Activated CD8-positive, alpha-beta memory T cell treated with anti-CD3 and anti-CD28 coated beads, Interleukin-2, amount 50 U/mL, for 48 hours (primary cell): ENCODE measurements at places on chromosomes 4 and X.

GRCh38 chr4:60201052-60201673 is 999.0 kb upstream of the ADGRL3 start:
- DNase-seq: peak; percentile 56

- DNase-seq: no peak
These were observed 144.1 kb downstream of the SOWAHB start for GRCh38 chr4:76753814-76754213.

DNA sequence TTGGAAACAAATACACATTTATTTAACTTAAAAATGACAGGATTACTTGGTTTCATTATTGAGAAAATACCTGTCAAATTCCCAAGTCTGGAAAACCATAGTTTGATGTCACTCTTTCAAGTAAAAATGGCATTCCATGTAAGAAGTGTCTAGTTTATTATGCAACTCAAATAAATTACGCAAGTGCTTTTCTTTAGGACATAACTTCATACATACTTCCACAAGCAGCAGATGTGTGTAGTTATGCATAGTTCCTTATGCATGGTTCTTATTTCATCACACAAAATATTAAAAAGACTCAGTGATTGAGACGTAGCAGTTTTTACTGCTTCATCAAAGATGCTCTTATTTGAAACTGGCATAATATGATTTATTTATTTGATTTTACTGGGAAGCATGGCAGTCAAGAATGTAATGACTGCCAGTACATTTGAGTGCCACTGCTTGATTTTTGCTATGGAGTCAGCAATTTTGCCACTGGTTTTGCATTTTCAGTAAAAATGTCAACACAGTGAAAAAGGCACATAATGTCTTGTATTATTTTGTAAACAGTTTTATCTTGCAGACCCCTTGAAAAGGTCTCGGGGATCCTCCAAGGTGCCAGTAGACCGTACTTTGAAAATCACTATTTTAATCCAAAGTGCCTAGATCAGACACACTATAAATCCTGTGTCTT is 62.1 kb downstream of the CLCN3 start:
- no peak for DNase-seq

DNA sequence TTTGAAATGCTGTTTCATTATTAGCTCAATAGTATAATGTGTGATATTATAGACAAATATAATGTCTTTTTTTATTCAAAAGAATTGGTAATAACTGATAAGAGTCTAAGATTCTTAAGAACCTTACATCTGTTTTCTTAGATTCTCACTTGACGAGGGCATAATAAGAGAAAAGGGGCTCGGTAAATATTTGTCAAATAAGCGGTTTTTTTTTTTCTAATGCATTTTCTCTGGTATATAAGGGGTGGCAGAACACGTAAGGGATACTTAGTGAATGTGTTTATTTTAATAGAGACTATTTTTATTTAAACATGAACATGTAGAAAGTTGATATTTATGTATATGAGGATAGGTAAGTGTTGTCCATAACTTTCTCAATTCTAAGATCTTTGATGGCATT is 200.6 kb downstream of the RAPGEF2 start:
- no peak for DNase-seq

- DNase-seq: no peak
These were observed 695 bp downstream of the SHROOM3 start for GRCh38 chr4:76435528-76436319.

DNA sequence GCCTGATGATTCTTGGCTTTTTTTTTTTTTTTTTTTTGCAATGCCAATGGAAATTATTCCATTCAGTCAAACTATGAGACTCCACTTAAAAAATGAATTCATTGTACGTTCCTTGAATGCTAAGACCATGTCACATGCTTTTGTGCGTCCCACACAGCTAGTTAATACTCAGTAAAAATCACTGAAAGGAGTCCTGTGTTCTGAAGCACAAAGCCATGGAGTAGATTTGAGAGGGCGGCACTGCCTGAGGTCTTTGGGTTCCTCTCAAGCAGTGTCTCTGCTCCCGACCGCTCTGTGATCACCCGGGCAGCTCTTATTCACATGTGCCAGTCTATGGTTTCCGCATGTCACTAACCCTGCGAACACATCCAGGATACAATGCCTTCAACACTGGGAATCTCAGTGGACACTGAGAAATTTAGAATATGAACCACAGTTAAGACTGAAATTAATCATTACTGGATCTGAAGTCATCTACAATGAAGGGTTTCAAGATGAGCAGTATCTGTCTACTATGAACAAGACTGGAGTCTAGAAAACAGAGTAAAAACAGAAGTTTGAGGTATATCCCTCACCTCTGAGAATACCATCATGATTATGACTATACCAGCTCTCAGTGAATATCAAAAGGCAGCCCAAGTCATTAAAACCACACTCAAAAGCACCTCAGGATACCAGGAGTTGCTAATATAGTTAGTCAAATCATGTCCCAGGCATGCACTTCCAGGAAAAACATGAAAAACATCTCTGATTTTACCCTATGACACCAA is 193.0 kb downstream of the MGST2 start:
- no peak for DNase-seq

- DNase-seq: peak; percentile 59
These were observed at the start of gene AFF2 for GRCh38 chrX:148500423-148501385. AFF2 (plus strand) TSS chrX:148500617; CDS start chrX:148501098, 481 bp downstream.

DNA sequence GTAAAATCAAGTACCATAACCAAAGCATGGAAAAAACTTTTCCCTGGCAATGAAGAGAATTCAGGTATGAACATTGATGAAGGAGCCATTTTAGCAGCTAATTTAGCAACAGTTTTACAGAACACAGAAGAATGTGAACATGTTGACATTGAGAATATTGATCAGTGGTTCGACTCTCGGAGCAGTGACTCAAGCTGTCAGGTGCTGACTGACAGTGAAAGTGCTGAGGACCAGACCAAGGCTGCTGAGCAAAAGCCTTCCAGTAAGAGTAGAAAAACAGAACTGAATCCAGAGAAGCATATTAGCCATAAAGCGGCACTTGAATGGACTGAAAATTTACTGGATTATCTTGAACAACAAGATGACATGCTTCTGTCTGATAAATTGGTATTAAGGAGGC is 2.8 kb downstream of the TIGD2 start:
- no peak for DNase-seq

DNA sequence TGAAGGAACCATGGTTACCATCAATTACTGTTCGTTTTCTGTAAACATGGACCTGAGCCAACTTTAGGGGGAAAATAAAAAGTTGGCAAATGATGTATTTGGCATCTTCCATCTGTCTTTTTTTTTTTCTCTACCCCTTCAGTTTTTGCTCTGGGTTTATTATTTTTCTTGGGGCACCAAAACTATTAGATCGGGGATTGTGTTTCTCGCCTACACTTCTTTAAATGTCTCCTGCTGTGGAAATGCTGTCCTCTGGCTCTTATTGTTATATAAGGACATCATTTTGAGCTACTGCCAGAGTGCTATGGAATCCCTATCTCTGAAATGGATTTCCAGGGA is 234.0 kb upstream of the SLIT2 start:
- no peak for DNase-seq

DNA sequence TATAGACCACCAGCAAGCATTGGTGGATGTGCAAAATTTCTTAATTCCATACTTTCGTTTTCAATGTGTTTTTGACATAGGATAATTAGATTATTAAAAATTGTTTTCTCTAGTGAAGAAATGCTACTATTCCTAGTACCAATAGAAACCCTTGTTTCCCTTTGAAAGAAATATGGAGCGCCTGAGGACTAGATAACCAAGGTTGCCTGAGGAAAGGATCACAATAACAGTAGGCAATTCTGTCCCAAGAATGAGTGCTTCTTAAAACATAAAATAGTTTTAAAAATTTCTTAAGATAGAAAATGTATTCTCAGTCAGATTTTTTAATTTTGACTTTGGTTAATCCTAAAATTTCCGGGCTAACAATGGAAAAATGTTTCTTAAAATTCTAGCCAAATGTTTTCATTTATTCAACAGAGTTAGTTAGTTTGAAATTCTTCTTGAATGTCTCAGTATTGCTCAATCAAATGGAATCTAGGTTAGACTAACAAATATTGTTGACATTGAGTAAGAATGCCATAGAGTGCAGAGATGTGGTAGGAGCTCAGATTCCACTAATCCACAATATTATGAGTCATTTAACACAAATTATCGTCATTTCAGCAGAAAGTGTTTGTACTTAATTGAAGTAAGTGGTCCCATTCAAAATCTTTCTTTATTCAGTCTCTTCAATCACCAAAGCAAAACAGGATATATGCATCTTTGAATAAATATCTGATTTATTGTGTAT is 666.0 kb downstream of the GRID2 start:
- DNase-seq: no peak

GRCh38 chr4:74890341-74890740 is 42.6 kb upstream of the PARM1 start:
- DNase-seq: no peak

GRCh38 chrX:10769195-10769594 is 148.8 kb upstream of the MID1 start:
- DNase-seq: no peak

GRCh38 chr4:61443813-61444510 is 243.8 kb downstream of the ADGRL3 start:
- DNase-seq: no peak

GRCh38 chr4:124710015-124710741 is 2.4 kb downstream of the ANKRD50 start:
- DNase-seq: no peak

DNA sequence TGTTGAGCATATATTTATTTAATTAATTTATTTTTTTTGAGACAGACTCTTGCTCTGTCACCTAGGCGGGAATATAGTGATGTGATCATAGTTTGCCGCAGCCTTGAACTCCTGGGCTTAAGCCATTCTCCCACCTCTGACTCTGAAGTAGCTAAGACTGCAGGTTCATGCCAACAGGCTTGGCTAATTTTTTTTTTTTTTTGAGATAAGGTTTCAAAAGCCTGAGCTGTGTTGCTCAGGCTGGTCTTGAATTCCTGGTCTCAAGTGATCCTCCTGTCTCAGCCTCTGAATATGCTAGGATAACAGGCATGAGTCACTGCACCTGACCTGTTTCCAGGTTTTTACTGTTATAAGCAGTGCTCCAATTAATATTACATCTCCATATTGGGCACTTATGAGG is 4.8 kb downstream of the ADD1 start:
- DNase-seq: no peak

DNA sequence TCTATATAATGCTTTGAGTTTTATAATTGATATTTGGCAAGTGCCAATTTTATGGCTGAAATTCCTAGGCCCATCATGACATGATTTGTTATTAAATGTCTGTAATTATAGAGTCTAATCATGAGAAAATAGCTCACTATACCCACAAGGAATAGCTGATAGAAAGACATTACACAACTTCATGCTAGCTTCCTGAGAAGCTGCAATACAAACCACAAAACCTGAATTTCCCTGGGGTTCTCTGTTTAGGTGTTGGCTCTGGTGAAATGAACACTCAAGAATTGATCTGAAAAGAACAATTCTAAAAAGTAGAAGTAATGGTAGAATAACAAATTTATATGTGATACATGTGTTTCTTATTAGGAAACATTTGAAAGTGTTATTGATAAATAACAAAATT is 169.6 kb downstream of the GASK1B start:
- no peak for DNase-seq

- DNase-seq: no peak
These were observed 113.4 kb downstream of the DRD5 start for GRCh38 chr4:9894644-9895332.

DNA sequence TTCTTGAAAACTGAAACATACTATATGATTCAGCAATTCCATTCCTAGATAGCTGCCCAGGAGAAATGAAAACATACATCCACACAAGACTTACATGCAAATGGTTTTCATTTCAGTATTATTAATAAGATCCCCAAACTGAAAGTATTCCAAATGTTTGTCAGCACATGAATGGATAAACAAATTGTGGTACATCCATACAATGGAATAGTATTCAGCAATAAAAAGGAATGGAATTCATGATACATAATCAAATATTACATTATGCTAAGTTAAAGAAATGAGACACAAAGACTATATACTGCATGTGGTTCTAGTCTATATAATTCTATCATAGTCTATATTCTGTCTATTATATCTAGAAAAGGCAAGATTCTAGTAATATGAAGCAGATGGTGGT is 152.4 kb upstream of the KIT start:
- no peak for DNase-seq

DNA sequence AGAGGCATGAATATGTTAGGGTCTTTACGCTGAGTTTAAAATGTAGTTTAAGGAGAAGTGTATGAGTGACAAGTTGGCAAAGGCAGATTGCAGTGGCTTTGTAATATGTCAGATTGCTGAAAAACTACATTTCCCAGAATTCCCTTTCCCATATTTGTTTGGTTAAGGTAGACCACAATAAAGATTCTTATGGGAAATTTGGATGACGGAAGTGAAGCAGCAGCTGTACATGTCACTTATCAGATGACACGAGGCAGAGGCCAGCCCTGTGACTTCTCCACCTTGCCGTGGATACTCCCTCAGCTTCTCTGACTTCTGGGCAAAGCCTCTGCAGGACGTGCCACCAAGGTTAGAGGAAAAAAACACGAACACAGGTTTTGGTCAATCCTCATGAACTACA is 229.7 kb upstream of the DKK2 start:
- no peak for DNase-seq

DNA sequence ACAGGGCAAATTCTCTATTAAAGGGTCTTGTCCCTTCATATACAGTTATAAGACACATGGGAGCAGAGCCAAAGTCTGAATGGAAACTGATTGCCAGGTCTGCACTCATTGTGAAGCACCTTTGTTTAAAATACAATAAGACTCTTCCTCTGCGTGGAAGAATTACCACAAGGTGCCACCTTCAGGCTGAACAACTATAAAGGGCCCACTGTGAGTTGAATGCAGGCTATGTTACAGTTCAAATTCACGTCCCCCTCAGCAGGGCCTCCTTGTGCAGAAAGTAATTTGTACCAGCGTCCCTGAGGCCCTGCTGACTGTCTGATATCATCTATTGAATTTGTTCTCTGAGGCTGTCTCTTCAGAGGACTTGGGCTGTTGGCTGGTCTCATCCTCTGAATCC is 225.8 kb upstream of the TEX13C start:
- no peak for DNase-seq

- no peak for DNase-seq
These were observed 284.4 kb downstream of the AFF2 start for GRCh38 chrX:148784856-148785255.

DNA sequence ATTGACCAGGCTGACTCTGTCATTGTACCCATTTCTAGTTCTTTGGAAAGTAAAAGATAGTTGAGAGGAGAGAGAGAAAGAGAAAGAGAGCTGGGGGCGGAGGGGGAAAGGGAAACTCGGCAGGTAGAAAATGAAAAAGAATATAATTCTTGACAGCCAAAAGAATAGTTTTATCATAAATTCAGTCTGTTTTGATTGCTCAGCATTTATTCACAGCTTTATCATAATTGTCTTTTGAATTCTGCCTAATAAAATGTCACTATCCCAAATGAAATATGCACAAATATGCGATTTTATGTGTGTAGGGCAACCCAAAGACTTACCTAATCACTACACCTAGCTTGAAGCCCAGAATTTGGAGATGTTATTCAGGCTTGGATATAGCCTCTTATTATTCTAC is 1024.0 kb upstream of the PABPC4L start:
- no peak for DNase-seq

DNA sequence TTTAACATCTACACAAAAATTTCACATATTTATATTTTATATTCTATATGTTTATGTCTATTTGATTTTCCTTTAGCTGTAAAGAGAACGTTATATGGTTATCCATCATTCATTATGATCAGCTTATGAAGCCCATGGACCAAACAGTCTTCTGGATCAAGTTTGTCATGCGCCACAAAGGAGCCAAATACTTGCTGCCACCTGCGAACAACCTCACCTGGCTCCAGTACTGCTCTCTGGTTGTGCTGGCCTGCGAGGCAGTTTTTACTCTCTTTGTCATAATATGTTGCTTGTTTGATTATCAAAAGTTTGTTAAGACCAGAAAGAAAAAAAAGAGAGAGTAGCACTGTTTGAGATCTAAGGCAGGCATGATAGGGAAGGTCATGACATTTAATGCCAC is 38.2 kb downstream of the UGT2B7 start:
- no peak for DNase-seq
